ENCODE measurements at places on chromosomes 4 and X.

DNA sequence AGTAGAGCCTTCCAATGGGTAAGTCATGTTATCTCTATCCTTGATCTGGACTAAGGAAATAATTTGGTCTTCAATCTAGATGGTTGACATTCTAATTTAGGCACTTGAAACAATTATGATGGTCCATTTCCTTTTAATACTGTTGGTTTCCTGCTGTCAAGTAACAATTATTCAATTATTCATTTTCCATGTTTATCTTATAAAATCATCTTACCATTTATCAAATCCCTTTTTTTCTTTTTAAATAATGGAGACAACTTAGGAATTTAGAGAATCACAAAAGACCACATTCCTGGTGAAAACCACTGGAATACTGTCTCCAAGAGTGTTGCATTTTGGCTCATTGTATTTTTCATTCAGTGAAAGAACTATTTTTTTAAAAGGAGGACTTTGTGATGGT lies 148.7 kb upstream of the CTSO start:
- DNase-seq = no peak

- no peak for DNase-seq
These were observed 178.1 kb downstream of the MAML3 start for GRCh38 chr4:139975830-139976272.

- DNase-seq = peak; percentile 91
These were observed 10.1 kb downstream of the WDR1 start for GRCh38 chr4:10106421-10107039.

- DNase-seq = no peak
These were observed at the start of gene KCND1 for GRCh38 chrX:48971249-48972219. Gene KCND1 (minus strand): TSS chrX:48971844. CDS start chrX:48970271, 1,573 bp downstream.

- no peak for DNase-seq
These were observed 65.1 kb downstream of the LHFPL1 start for GRCh38 chrX:112614640-112615039.

- no peak for DNase-seq
These were observed 48.4 kb upstream of the SLC7A3 start for GRCh38 chrX:70979136-70979762.

GRCh38 chrX:40996886-40997530 lies 88.2 kb upstream of the USP9X start:
- DNase-seq = no peak

DNA sequence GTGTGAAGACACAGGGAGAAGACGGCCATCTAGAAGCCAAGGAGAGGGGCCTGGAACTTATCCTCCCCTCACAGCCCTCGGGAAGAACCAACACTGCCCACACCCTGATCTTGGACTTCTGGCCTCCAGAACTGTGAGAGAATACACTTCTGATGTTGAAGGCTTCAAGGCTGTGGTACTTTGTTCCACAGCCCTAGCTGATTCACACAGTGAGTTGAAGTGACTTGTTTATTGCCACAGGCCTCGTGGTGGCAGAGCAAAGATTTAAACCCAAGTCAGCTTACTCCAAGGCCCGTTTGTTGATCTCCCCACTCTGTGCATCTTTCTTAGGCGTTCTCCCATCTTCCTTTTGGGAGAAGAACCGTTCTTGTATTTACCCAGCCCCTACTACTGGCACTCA lies 72.8 kb downstream of the CYTL1 start:
- DNase-seq = no peak

- DNase-seq = no peak
These were observed 3.8 kb downstream of the ARHGAP10 start for GRCh38 chr4:147735413-147736301.

DNA sequence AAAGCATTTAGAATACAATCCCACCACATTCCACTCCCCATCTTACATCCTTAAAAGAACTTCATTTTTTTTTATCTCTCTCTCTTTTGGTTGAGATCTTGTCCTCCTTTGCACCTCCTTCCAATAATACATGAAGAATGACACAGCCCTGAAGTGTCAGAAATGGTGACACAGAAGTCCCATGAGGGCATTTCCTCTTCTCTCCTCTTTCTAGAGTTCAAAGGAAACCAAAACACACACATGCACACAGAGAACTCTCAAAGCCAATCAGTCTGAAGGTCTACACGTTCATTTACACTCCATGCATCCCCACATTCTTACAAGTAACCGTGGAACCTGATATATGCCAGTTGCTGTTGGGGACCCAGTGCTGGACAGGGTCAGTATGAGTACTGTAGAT lies 450.7 kb downstream of the HNRNPD start:
- DNase-seq = no peak

- no peak for DNase-seq
These were observed 88.5 kb upstream of the CBR4 start for GRCh38 chr4:169098532-169098931.

GRCh38 chr4:80206111-80206510 lies 8.8 kb downstream of the PRDM8 start:
- DNase-seq = no peak

GRCh38 chrX:21748235-21748634 lies 9.7 kb downstream of the SMPX start:
- no peak for DNase-seq

- DNase-seq = no peak
These were observed 768 bp downstream of the MID2 start for GRCh38 chrX:107826238-107827029.

- DNase-seq = no peak
These were observed 35.8 kb upstream of the FAM9C start for GRCh38 chrX:13080128-13080795.

DNA sequence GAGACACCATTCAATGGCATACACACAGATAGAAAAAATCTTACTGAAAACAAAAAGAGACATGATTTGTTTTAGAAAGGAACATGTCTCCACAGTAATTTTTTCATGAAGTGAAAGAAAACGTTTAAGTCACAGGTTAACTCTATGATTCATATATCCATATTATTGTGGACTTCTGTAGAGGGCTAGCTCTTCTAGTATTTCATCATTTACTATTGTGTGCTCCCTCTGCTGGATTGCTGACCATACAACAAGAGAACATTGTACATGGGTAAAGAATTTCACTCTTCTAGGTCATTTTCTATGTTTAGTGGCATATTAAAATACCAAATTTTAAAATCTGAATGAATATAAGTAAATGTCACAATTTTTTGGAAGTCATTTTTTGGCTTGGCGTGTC lies 91.8 kb upstream of the POU3F4 start:
- DNase-seq = no peak

GRCh38 chr4:99209671-99210070 lies 9.4 kb downstream of the ADH6 start:
- peak; percentile 37 for DNase-seq

DNA sequence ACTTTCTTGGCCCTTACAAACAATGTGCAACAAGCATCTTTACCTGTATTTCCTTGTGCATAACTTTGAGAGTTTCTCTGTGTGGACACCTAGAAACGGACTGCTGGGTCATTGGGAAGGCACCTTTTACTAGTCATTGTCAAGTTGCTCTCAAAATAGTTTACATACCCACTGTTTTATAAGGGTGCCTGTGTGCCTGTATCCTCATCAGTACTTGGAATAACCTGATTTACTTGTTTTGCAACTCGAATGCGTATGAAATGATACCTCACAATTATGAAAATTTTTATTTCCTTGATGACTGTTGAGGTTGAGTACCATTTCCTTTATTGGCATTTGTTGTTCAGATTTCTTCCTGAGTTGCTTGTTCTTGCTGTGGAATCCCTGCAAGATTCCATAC lies 150.8 kb downstream of the STIM2 start:
- DNase-seq = no peak

DNA sequence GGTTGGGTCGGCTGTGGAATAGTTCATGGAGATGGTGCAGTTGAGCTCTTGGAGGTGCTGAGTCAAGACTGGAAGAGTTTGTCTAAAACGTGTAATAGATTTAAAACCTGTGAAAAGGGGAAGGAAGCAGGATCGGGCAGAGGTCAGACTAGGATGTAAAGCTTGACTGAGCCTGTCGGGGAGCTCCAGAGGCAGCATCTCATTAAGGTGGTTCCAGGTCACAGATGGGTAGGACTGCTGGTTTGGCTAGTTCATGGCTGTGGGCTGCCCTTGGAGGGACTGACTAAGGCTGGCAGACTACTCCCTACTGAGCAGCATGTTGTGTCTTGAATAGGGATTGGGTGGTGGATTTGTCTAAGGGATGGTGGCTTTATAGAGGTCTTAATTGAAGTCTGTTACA lies 28.4 kb upstream of the WDR1 start:
- DNase-seq = no peak

GRCh38 chr4:17966312-17966711 lies 55.2 kb downstream of the LCORL start:
- DNase-seq = no peak

GRCh38 chr4:91113130-91113706 lies 986.0 kb downstream of the CCSER1 start:
- DNase-seq = no peak

- no peak for DNase-seq
These were observed 692.0 kb upstream of the FAM241A start for GRCh38 chr4:111453216-111453615.

- no peak for DNase-seq
These were observed 73.7 kb upstream of the GALNT7 start for GRCh38 chr4:173094739-173095421.

- DNase-seq = no peak
These were observed 66.6 kb upstream of the PSAPL1 start for GRCh38 chr4:7501314-7501713.

- no peak for DNase-seq
These were observed 29.8 kb downstream of the DYNLT3 start for GRCh38 chrX:37817579-37817978.

DNA sequence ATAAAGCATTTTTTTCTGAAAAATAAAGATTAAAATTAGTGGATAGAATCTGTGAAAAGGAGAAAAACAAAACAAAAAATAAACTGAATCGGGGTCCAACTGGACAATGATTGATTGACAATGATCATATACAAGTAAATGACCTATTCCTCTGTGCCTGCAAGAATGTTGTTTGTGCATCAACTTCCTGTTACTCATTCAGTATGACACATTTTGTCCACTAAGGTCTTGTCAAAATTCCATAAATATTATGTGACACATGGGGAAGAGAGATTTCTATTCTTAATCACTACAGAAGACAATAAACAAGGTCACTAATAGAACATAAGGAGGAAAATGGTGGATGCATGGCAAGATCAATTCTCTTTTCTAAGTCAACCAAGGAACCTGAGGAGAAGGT lies 54.9 kb downstream of the F8 start:
- DNase-seq = no peak

GRCh38 chr4:94457692-94458106 lies 6.0 kb downstream of the PDLIM5 start:
- DNase-seq = no peak

DNA sequence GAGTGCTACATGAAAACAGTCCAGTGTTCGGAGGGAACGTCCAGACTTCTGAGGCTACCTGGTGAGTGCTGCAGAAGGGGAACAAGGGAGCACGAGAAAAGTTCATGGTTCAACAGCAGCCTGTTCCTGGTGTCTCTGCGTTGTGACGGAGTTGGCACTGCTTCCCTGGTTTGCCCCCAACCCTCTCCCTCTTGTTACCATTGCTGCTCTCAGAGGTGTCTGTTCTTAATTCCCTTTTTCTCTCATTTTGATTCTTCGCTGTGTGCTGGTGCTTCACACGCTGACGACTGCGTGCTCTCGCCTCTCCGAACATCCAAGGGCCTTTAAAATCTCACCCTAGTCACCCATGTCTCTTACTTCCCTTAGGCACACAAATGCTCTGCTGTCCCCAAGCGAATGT lies 1.6 kb upstream of the FAM149A start:
- no peak for DNase-seq

GRCh38 chr4:182700362-182701160 lies 216.6 kb downstream of the DCTD start:
- DNase-seq = no peak

DNA sequence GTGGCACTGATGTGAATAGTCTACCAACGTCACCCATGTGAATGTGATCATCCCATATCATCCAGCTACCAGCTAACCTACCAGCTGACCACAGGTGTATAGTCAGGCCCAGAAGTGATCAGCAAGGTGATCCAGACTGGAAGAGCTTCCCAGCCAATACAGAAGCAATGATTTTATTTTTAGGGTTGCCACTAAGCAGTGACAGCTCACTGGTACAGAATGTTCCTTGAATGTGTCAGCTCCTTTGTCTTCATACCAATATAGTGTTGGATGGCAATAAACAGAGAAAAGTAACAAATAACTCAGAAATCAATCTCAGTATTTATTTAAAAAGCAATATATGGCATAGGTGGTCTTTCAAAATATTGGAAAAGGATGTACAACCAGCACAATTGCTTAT lies 361.8 kb upstream of the CPEB2 start:
- DNase-seq = no peak

GRCh38 chr4:6112606-6113290 lies 87.6 kb downstream of the JAKMIP1 start:
- DNase-seq = no peak

DNA sequence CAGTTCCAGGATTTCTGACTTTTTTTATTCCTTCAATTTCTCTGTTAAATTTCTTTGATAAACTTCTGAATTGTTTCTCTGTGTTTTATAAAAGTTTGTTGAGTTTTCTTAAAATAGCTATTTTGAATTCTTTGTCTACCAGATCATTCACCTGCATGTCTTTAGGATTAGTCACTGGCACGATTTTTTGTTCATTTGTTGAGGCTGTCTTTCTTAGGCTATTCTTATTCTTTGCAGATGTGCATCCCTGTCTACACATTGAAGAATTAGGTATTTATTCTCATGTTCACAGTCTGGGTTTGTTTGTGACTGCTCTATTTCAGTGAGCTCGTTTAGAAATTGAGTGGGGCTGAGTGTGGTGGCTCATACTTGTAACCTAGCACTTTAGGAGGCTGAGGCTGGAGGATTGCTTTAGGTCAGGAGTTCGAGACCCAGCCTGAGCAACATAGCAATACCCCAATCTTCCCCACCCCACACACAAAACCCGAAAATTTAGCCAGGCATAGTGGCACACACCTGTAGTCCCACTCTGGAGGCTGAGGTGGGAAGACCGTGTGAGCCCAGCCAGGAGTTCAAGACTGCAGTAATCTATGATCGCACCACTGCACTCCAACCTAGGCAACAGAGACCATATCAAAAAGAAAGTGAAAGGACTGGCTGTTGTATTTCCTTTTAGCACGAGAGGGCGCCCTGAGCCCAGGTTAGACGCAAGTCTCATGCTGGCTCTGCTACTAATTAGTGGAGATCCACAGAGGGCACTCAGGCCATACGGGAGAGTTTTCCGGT lies 42.0 kb downstream of the F8 start:
- peak; percentile 9 for DNase-seq

DNA sequence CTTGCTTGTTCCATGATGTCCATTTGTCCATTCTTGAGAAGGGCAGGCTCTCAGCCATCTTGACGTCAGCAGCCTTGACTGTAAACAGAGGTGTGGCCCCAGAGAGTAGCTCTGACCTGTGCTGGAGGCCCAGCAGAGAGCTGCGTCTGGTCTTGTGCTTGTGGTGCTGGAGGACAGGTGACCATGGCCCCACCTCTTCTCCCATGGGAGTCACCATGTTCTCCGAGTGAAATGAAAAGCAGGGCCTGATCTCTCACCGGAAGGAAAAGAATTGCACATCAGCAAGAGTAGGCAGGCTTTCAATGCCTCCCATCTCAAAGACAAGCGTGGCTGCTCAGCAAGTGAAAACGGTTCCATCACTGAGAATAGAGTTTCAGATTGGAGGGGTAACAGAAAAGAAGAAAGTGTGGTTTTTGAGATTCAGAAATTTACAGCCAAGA lies 11.5 kb downstream of the PARM1 start:
- no peak for DNase-seq

- DNase-seq = no peak
These were observed 46.8 kb downstream of the RGS12 start for GRCh38 chr4:3339577-3339976.

GRCh38 chr4:184234155-184234554 lies 16.5 kb upstream of the ENPP6 start:
- DNase-seq = no peak

GRCh38 chrX:142186103-142186502 lies 19.0 kb downstream of the MAGEC2 start:
- no peak for DNase-seq

- DNase-seq = no peak
These were observed 929.1 kb downstream of the RAB28 start for GRCh38 chr4:12555011-12555410.

All from BJ (cell line).